ENCODE measurements at places on chromosomes 16 and 17. TPM values are rescaled to one million over a fixed set of nuclear protein-coding genes. Genes with fewer than 3 reads are reported as not detected.
A peak's percentile ranks its signal among the peaks of the same experiment; 100 is the strongest.

DNA sequence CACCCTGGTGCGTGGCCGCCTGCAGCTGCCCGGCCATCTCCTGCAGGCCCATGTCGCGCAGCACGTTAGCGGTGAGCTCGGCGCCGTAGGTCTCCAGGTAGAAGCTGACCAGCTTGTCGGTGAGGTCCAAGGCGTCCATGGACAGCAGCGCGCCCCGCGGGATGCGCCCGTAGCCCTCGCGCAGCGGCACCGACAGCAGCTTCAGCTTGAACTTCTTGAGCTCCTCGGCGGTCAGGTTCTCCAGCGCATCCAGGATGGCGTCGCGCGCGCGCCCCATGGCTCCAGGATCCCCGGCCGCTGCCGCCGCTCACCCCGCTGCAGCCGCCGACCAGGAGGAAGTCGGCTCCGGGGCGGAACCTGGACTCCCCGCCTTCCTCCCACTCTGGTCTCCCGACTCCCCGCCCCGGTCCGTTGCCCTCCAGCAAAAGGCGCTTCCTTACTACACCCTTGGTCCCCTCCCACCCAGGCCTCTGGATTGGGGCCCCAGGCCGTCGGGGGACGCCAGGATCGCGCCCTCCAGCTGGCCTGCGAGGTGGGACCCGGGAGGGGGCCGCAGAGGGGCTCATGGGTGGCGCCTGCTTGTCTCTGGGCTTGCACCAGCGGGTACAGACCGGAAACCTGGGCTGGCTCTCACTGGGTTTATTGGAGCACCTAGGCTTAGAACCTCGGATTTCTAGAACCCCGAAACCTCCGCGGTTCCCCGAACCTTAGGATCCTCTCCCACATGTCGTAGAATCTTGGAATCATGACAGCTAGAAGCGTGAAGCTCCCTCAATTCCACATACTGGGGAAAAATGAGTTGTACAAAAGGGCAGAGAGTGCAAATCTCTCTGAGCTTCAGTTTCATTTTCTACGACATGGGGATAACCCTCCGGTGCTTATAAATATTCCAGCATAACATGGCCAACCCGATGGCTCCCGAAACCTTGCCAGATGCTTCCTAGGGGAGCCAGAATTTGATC, at the start of gene PYCARD:
TSS of gene PYCARD (minus strand) at position 347 of the 962 bp plus-strand sequence. CDS start at position 277, 70 bp downstream.
- peak within 1 kb of the TSS; percentile 79 for H3K4me3 ChIP-seq
- no peaks in the 10 kb centered on the region for H3K27me3 ChIP-seq
- peak; percentile 38 for DNase-seq
- H3K36me3 ChIP-seq, result no peaks in the 10 kb centered on the region

DNA sequence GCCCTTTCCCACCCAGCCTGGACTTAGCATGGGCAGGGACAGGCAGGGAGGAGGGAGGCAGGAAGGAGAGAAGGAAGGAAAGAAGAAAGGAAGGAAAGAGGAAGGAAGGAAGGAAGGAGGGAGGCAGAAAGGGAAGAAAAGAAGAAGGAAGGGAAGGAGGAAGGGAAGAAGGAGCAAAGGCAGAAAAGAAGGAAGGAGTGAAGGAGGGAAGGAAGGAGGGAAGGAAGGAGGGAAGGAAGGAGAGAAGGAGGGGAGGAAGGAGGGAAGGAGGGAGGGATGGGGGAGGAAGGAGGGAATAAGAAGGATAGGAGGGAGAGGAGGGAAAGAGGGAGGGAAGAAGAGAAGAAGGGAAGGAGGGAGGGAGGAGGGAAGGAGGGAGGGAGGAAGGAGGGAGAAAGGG, 110.4 kb downstream of the SALL1 start:
- DNase-seq, result no peak
- no peak overlapping the region for H3K4me3 ChIP-seq
- H3K27ac ChIP-seq, result no peak overlapping the region
- H3K27me3 ChIP-seq, result no peaks in the 10 kb centered on the region
- H3K36me3 ChIP-seq, result no peaks in the 10 kb centered on the region

DNA sequence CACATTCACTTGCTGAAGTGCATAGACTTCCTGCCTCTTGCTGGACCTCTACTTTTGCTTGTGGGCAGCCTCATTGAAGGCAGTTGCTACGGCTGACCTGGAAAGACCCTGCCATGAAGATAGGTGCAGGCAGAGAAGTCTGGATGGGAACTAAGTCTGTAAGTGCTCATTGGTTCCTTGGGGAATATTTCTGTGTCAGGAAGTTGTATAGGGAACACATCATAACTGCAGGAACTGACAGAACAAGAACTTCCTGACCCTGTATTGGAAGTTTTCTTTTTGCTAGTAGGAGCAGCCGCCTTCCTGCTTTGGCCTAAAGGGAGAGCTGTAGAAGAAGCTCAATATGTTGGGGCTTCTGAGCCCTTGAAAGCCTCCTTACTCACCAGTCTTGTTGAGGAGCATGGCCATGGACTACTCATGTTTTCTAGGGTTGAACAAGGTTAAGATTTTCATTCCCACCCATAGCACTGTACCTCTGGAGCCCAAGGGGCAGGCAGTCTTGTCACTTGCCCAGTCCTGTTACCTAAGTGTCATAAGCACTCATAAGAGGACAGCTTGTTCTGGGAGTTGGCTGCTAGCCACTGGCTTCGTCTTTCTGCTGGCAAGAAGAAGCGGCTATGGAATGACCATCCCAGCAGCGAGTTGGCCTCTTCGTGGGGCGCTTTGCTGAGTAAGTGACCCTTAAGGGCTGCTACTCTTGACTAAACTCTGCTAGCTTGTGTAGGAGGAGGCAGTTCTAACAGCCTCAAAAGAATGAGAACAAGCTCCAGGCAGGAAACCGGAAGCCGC, 7.2 kb downstream of the UBFD1 start:
- H3K27ac ChIP-seq, result no peak overlapping the region
- DNase-seq, result no peak
- H3K27me3 ChIP-seq, result no peaks in the 10 kb centered on the region

The PLLP gene
- total RNA-seq, result 63.7 TPM

The RPL26 gene
- total RNA-seq, result 1,016 TPM

The CD79B gene
- 5.6 TPM for total RNA-seq
